ENCODE measurements at places on chromosomes 16 and 17. TPM values are rescaled to one million over a fixed set of nuclear protein-coding genes. Genes with fewer than 3 reads are reported as not detected.

Gene MRPL28
- 150 TPM for total RNA-seq

- DNase-seq, result peak; percentile 81
- no peaks in the 10 kb centered on the region for H3K4me1 ChIP-seq
- no peak overlapping the region for H3K27ac ChIP-seq
- H3K4me3 ChIP-seq, result no peak overlapping the region
- peaks cover 45% of the 10 kb centered on the region for H3K27me3 ChIP-seq
- no peaks in the 10 kb centered on the region for H3K36me3 ChIP-seq
Observed at GRCh38 chr17:58200024-58200633, 7.6 kb downstream of the EPX start.

Gene EME1
- 24.1 TPM for total RNA-seq

Gene CCL18
- total RNA-seq, result not detected

Gene SLC47A2
- not detected for total RNA-seq

Gene SLC2A4
- total RNA-seq, result 0.32 TPM

Gene C16orf89
- total RNA-seq, result not detected

GRCh38 chr17:18129041-18129502, 20.5 kb downstream of the MYO15A start:
- DNase-seq, result no peak
- no peaks in the 10 kb centered on the region for H3K4me1 ChIP-seq
- no peak overlapping the region for H3K4me3 ChIP-seq
- no peaks in the 10 kb centered on the region for H3K36me3 ChIP-seq
- H3K27ac ChIP-seq, result no peak overlapping the region
- no peaks in the 10 kb centered on the region for H3K27me3 ChIP-seq

Gene KCNAB3
- 0.45 TPM for total RNA-seq

GRCh38 chr17:30389756-30390300, 11.1 kb downstream of the CPD start:
- no peak overlapping the region for H3K27ac ChIP-seq
- no peaks in the 10 kb centered on the region for H3K27me3 ChIP-seq
- H3K36me3 ChIP-seq, result peaks cover 22% of the 10 kb centered on the region
- DNase-seq, result no peak
- H3K4me3 ChIP-seq, result no peak overlapping the region

Gene EFCAB13
- total RNA-seq, result 1.8 TPM

DNA sequence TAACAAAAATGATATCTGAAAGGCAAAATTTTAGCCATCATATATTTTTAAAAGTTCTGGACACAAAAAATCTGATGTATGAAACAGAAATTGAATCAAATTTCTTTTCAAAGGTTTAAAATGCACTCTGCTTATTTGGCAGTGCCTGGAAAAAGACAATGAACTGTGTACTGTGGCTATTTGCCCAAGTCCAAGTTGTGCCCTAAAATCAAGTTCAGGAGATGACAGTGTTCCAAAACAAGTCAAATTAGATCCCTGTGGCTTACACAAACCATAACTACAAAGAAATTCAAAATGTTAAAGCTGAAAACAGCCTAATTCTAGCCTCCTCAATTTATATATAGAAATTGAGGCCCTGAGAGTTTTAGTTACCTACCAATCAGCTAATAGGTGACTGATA, 25.6 kb downstream of the CMC2 start:
- H3K4me3 ChIP-seq, result no peak overlapping the region
- peaks cover 38% of the 10 kb centered on the region for H3K36me3 ChIP-seq
- no peak overlapping the region for H3K27ac ChIP-seq
- H3K27me3 ChIP-seq, result no peaks in the 10 kb centered on the region
- H3K4me1 ChIP-seq, result no peaks in the 10 kb centered on the region

- H3K27ac ChIP-seq, result no peak overlapping the region
- H3K4me3 ChIP-seq, result no peak overlapping the region
- DNase-seq, result no peak
- H3K27me3 ChIP-seq, result no peaks in the 10 kb centered on the region
- H3K36me3 ChIP-seq, result no peaks in the 10 kb centered on the region
Observed at GRCh38 chr16:83350481-83350880, 457.3 kb upstream of the HSBP1 start.

GRCh38 chr17:81481073-81481799, 31.4 kb downstream of the ACTG1 start:
- no peaks in the 10 kb centered on the region for H3K27me3 ChIP-seq
- DNase-seq, result peak; percentile 64
- H3K27ac ChIP-seq, result no peak overlapping the region
- H3K4me1 ChIP-seq, result peaks cover 41% of the 10 kb centered on the region
- H3K36me3 ChIP-seq, result no peaks in the 10 kb centered on the region

DNA sequence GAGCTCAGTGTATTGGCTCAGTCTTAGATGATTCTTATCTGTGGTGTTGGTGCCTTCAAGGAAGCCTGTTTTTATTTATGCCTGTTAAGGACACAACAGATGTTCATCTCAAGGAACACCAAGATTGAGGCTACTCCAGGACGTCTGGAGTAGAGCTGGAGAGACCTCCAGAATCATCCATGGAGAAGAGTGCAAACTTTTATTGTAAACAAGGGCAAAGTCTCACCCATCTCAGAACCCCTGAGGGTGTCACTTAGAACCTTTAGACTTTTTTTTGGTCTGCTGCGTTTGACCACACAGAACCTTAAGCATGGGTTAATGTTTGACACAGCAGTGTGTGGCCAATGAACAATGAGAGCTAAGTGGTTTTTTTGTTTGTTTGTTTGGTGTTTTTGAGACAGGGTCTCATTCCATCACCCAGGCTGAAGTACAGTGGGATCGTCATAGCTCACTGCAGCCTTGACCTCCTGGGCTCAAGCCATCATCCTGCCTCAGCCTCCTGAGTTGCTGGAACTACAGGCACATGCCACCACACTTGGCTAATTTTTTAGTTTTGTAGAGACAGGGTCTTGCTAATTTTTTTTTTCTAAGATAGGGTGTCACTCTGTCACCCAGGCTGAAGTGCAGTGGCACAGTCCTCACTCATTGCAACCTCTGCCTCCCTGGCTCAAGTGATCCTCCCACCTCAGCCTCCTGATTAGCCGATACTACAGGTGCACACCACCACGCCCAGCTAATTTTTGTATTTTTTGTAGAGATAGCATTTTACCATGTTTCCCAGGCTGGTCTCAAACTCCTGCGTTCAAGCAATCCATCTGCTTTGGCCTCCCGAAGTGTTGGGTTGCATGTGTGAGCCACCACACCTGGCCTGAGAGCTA, 16.3 kb downstream of the SLC47A1 start:
- no peaks in the 10 kb centered on the region for H3K27me3 ChIP-seq
- no peak overlapping the region for H3K27ac ChIP-seq
- H3K4me3 ChIP-seq, result no peak overlapping the region
- no peak for DNase-seq
- H3K4me1 ChIP-seq, result no peaks in the 10 kb centered on the region

Gene TMEM92
- total RNA-seq, result not detected

Gene CDH11
- total RNA-seq, result 107 TPM

GRCh38 chr17:64164596-64165285, 34.8 kb upstream of the ERN1 start:
- no peaks in the 10 kb centered on the region for H3K4me1 ChIP-seq
- no peak overlapping the region for H3K4me3 ChIP-seq
- DNase-seq, result no peak
- H3K27me3 ChIP-seq, result no peaks in the 10 kb centered on the region
- H3K27ac ChIP-seq, result no peak overlapping the region
- H3K36me3 ChIP-seq, result peaks cover 4% of the 10 kb centered on the region

Gene DYNC1LI2
- 101 TPM for total RNA-seq

DNA sequence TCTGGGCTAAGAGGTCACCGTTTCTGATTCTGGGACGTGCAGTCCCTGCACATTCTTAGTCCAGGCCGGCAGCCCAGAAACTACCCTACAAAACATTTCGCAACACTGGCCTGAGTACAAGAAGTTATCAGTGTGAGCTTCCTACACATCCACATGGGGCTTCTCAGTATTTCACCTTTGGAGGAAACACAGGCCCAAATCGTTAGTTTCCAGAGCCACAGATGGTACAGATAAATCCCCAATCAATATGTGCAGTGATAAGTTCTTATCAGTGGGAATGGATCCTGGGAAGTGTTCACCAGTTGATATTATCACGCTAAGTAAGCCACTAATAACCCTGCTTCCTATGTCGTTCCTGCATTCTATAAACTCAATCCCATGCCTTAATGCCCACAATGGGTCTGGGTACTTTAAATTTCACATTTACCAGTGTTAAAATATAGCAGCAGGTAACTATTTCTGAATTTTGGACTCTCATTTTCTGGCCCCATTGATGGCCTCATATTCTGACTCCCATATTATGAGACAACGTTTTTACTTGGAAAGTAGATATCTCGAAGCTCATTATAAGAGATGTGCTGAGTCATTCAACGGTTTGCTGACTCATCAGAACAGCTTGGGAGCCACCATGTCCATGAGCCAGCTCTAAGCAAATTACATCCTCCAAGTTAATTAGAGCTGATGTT, 370.2 kb upstream of the MAF start:
- H3K4me3 ChIP-seq, result no peak overlapping the region
- H3K4me1 ChIP-seq, result no peaks in the 10 kb centered on the region
- no peaks in the 10 kb centered on the region for H3K36me3 ChIP-seq
- no peaks in the 10 kb centered on the region for H3K27me3 ChIP-seq
- H3K27ac ChIP-seq, result no peak overlapping the region
- DNase-seq, result no peak

Gene ZBTB4
- 19.9 TPM for total RNA-seq

Gene RHBDL3
- 1.2 TPM for total RNA-seq

Gene KRT15
- 3.9 TPM for total RNA-seq

Gene RBFOX1
- not detected for total RNA-seq

Gene ITGA2B
- total RNA-seq, result not detected

DNA sequence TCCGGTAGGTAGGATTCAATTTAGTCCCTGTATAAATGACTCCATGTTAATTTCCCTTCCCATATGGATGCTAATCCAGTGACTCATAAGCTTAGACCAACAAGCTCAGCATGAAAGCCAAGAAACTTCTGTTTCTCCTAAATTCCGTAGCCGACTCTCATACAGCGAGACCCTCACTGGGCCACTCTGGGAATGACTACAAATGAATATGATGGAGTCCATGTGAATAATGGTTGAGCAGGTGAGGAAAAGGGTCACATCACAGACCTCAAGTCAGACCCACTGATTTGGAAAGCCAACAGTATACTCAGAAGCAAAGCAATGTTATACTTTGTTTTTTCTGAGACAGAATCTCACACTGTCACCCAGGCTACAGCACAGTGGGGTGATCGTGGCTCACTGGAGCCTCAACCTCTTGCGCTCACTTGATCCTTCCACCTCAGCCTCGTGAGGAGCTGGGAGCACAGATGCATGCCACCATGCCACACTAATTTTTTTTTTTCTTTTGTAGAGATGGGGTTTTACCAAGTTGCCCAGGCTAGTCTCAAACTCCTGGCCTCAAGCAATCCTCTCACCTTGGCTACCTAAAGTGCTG, 14.6 kb downstream of the RSL1D1 start:
- no peaks in the 10 kb centered on the region for H3K27me3 ChIP-seq
- H3K27ac ChIP-seq, result peak overlapping the region; percentile 26
- H3K4me3 ChIP-seq, result no peak overlapping the region

Gene CDRT15
- total RNA-seq, result not detected

DNA sequence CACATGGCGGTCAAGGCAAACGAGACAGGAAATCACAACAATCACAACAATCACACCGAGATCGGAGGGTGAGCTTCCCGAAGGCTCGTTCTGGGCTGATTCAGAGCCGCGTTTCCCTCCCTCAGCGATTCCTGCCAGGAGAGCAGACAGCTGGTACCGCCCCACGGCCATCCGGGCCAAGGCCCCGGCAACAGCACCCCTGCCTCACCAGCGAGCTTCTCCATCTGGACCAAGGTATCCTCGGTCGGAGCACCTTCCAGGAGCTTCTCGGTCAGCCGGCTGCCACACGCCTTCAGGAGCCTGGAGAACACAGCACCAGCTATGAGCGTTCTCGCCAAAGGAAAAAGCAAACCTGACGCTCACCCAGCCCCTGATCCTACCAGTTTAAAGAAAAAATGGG, 15.2 kb upstream of the PLD6 start:
- no peaks in the 10 kb centered on the region for H3K27me3 ChIP-seq
- no peak overlapping the region for H3K27ac ChIP-seq
- no peak for DNase-seq
- H3K4me3 ChIP-seq, result no peak overlapping the region
- H3K4me1 ChIP-seq, result no peaks in the 10 kb centered on the region
